ENCODE measurements at places on chromosomes 11 and 22. TPM values are rescaled to one million over a fixed set of nuclear protein-coding genes. Genes with fewer than 3 reads are reported as not detected.

The LDHAL6A gene
- total RNA-seq, result not detected

- H3K27ac ChIP-seq, result no peak overlapping the region
- no peaks in the 10 kb centered on the region for H3K36me3 ChIP-seq
- no peak overlapping the region for H3K4me3 ChIP-seq
- H3K27me3 ChIP-seq, result no peaks in the 10 kb centered on the region
- H3K4me1 ChIP-seq, result no peaks in the 10 kb centered on the region
- no peak for DNase-seq
These were observed 256.8 kb downstream of the INSC start for GRCh38 chr11:15371533-15371932.

GRCh38 chr11:114321621-114322257, 25.5 kb downstream of the NNMT start:
- H3K27me3 ChIP-seq, result no peaks in the 10 kb centered on the region
- no peak overlapping the region for H3K4me3 ChIP-seq
- H3K4me1 ChIP-seq, result no peaks in the 10 kb centered on the region
- no peak overlapping the region for H3K27ac ChIP-seq

- no peak overlapping the region for H3K4me3 ChIP-seq
- H3K27ac ChIP-seq, result no peak overlapping the region
- H3K27me3 ChIP-seq, result no peaks in the 10 kb centered on the region
- no peaks in the 10 kb centered on the region for H3K36me3 ChIP-seq
- peaks cover 14% of the 10 kb centered on the region for H3K4me1 ChIP-seq
These were observed 145.0 kb upstream of the THY1 start for GRCh38 chr11:119567688-119568582.

- no peak overlapping the region for H3K4me3 ChIP-seq
- no peak overlapping the region for H3K27ac ChIP-seq
- H3K27me3 ChIP-seq, result no peaks in the 10 kb centered on the region
- no peaks in the 10 kb centered on the region for H3K36me3 ChIP-seq
- no peaks in the 10 kb centered on the region for H3K4me1 ChIP-seq
- DNase-seq, result no peak
These were observed 723 bp upstream of the C22orf31 start for GRCh38 chr22:29062286-29062821.

- DNase-seq, result no peak
- peaks cover 41% of the 10 kb centered on the region for H3K4me1 ChIP-seq
- H3K4me3 ChIP-seq, result no peak overlapping the region
- H3K27me3 ChIP-seq, result no peaks in the 10 kb centered on the region
- H3K27ac ChIP-seq, result peak overlapping the region; percentile 91
These were observed 31.8 kb downstream of the PRDM11 start for GRCh38 chr11:45178223-45178622.

The TREH gene
- total RNA-seq, result not detected

DNA sequence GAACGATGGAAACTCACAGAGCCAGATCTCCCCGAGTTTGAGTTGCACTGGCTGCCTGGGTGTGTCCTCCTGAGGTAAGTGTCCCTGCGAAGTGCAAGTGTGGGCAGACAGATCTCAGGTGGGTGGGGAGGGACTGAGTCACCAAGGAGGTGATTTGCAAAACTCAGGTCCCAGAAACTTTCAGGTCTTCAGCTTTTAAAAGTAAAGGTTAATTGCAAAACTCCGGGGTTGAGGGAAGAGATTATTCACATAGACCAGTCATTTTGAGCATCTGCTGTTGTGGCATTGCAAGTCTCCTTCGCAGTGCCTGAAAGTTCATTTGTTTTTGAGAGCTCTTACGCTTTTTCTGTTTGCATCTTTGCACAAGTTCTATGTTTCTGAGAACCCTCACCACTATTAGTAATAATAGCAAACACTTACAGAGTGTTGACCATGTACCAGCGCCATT, 7.1 kb downstream of the CD44 start:
- H3K27ac ChIP-seq, result no peak overlapping the region
- no peak overlapping the region for H3K4me3 ChIP-seq
- no peaks in the 10 kb centered on the region for H3K36me3 ChIP-seq
- no peaks in the 10 kb centered on the region for H3K4me1 ChIP-seq

DNA sequence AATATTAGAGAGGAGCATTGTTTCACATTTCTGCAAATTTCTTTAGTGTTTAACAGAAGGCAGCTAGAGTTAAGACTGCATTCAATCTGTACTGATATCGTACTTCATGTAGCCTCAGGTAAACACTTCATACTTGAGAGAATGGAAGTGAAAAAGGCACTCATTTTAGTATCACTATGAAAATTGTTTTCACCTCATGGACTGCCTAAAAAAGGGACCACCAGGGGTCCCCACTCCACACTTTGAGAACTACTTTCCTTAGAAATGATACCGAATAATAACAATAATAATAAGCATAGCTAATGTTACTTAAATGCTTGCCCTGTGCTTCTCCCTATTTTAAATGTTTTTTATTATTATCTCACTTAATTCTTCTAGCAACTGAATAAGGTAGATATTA, 95.1 kb downstream of the BLID start:
- no peak overlapping the region for H3K4me3 ChIP-seq
- H3K36me3 ChIP-seq, result no peaks in the 10 kb centered on the region
- no peak overlapping the region for H3K27ac ChIP-seq
- no peak for DNase-seq
- H3K27me3 ChIP-seq, result no peaks in the 10 kb centered on the region

DNA sequence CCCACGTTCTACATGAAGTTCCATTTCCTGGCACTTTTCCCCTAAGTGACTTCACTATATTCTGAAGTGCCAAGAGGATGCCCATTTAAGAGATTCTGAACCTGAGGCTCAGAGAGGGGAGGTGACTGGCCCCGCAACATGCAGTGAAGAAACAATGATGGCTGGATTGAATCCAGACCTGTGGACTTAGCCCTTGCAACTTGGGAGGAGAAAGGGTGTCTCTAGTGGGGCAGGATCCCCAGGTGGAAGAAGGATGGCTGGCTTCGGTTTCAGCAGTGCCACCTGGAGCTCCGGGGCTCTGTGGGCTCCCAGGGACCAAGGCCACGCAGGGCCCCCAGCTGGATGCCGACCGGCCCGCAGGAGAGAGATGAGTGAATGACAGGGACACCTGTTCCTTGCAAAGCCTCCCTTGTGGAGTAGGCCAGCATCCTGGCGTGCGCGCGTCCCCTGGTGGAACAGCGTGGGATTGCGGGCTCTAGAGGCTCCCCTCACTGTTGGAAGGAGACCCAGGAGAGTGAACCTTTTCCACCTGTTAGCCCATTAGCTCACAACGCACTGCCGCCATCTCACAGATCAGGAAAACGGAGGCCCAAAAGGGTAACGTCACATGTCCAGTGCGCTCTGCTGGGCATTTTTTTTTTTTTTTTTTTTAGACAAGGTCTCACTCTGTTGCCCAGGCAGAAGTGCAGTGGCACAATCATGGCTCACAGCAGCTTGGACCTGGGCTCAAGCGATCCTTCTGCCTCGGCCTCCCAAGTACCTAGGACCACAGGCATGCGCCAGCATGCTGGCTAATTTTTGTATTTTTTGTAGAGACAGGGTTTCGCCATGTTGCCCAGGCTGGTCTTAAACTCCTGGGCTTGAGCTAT, 104.7 kb downstream of the KIAA1671 start:
- no peaks in the 10 kb centered on the region for H3K27me3 ChIP-seq
- no peak overlapping the region for H3K27ac ChIP-seq
- H3K36me3 ChIP-seq, result no peaks in the 10 kb centered on the region
- H3K4me3 ChIP-seq, result no peak overlapping the region

DNA sequence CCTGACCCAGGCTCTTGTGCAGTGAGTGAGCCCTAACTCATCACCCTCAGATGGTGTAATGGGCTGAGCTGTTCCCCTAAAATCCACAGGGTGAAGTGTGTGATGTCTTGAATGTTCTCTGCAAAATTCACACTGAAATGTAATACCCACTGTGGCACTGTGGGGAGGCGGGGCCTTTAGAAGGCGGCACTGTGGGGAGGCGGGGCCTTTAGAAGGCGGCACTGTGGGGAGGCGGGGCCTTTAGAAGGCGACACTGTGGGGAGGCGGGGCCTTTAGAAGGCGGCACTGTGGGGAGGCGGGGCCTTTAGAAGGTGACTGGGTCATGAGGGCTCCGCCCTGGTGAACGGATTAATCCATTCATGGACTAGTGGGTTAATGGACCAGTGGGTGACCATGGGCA, 33.0 kb downstream of the CHID1 start:
- peaks cover 21% of the 10 kb centered on the region for H3K36me3 ChIP-seq
- H3K4me1 ChIP-seq, result no peaks in the 10 kb centered on the region
- H3K27ac ChIP-seq, result no peak overlapping the region
- DNase-seq, result no peak

- no peak overlapping the region for H3K4me3 ChIP-seq
- peaks cover 25% of the 10 kb centered on the region for H3K27me3 ChIP-seq
- H3K36me3 ChIP-seq, result no peaks in the 10 kb centered on the region
- H3K4me1 ChIP-seq, result no peaks in the 10 kb centered on the region
These were observed 366.9 kb downstream of the BRD1 start for GRCh38 chr22:49460592-49461281.

DNA sequence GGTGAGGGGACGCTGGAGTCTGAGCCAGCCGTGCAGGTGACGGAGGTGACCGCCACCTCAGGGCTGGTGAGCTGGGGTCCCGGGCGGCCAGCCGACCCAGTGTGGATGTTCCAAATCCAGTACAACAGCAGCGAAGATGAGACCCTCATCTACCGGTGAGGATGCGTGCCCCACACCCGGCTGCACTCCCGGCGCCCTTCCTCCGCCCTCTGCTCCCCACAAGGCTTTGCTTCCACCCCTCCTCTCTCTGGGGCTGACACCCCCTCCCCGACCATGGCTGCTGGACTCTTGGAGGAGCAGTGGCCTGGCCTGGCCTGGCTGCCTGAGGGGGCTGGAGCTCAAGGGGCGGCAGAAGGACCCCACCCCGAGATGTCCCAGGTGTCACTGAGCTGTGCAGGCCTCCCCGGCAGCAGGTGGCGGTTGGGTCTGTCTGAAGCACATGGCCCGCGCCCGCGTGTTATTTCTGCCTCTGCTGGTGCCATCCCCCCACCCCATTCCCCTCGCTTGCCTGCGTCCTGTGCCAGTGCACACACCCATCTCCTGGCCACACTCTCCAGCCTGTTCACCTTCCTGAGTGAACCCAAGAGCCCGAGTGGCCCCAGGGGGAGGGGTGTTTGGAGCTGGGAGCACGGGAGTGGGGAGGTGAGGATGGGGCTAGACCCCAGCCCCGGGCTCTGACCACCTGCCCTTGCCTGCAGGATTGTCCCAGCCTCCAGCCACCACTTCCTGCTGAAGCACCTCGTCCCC, 2.2 kb downstream of the LRFN4 start:
- H3K27me3 ChIP-seq, result no peaks in the 10 kb centered on the region
- H3K4me3 ChIP-seq, result no peak overlapping the region
- peaks cover 7% of the 10 kb centered on the region for H3K4me1 ChIP-seq
- no peak overlapping the region for H3K27ac ChIP-seq
- no peaks in the 10 kb centered on the region for H3K36me3 ChIP-seq

DNA sequence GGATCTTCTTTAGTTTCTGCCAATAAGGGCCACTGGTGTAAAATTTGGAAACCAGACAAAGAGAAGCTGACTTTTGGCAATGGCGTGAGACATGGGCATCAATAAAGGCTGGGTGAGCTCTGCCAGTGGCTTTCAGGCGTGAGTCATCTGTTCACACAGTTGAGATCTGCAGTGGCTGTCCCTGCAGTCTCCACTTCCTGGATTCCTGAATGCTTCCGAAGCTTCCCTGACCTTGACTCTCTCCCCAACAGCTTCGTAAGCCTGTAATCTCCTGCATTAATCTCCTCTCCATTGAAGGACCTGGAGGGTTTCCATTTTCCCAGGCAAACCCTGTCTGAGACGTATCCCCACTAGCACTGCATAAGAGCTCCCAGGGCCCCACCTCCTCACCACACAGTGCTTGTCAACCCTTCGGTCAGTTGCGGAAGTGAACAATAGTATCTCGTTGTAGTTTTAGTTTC, 574.7 kb downstream of the TBC1D22A start:
- no peak overlapping the region for H3K27ac ChIP-seq
- H3K4me1 ChIP-seq, result no peaks in the 10 kb centered on the region
- H3K27me3 ChIP-seq, result no peaks in the 10 kb centered on the region
- H3K36me3 ChIP-seq, result no peaks in the 10 kb centered on the region
- DNase-seq, result no peak
- no peak overlapping the region for H3K4me3 ChIP-seq

GRCh38 chr11:45859661-45860140, 12.4 kb downstream of the CRY2 start:
- H3K27me3 ChIP-seq, result no peaks in the 10 kb centered on the region
- peak overlapping the region; percentile 86 for H3K27ac ChIP-seq
- peaks cover 48% of the 10 kb centered on the region for H3K36me3 ChIP-seq
- peaks cover 67% of the 10 kb centered on the region for H3K4me1 ChIP-seq
- no peak overlapping the region for H3K4me3 ChIP-seq
- peak; percentile 99 for DNase-seq

DNA sequence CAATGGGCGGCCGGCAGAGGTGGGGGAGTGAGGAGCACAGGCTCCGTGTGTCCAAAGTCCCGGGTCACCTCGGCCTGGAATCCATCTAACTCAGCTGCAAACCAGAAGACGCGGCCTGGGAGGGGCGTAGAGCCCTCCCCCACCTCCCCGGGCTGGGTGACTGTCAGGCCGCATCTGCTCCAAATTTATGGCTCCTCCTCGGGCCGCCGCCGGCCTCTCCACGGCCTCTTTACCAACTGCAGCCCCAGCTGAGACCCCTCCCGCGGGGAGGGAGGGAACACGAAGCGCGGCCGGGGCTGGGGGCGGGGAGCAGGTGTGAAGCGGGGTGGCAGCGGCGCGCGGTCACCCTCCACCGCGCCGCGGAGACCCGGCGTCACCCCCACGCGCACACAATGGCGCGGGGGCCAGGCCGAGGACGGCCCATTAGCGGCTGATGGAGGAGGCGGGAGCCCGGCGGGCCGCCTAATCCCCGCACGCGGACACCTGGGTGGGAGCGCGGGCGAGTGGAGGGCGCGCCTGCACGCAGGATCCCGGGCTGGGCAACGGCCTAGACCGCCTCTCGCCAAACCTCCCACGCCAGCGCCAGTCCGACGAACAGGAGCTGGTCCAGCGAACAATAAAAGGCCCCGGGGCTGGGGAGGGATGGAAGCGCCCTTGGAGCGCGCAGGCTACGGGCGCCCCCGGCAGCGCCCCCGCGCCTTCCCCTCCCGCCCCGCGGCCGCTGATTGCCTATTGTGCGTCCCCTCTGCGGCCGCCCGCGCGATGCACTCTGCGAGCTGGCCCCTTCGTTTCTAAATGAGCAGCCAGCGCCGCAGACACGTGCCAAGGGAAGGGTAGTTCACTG, 25.9 kb upstream of the ROBO3 start:
- no peaks in the 10 kb centered on the region for H3K36me3 ChIP-seq
- peak overlapping the region; percentile 37 for H3K4me3 ChIP-seq
- peaks cover 58% of the 10 kb centered on the region for H3K27me3 ChIP-seq
- H3K27ac ChIP-seq, result no peak overlapping the region
- DNase-seq, result no peak

GRCh38 chr11:31874631-31875191, 63.6 kb upstream of the PAX6 start:
- DNase-seq, result no peak
- no peak overlapping the region for H3K27ac ChIP-seq
- no peaks in the 10 kb centered on the region for H3K36me3 ChIP-seq
- no peak overlapping the region for H3K4me3 ChIP-seq
- H3K27me3 ChIP-seq, result no peaks in the 10 kb centered on the region

- peaks cover 28% of the 10 kb centered on the region for H3K4me1 ChIP-seq
- no peaks in the 10 kb centered on the region for H3K36me3 ChIP-seq
- H3K27me3 ChIP-seq, result no peaks in the 10 kb centered on the region
- peak overlapping the region; percentile 58 for H3K27ac ChIP-seq
- H3K4me3 ChIP-seq, result no peak overlapping the region
These were observed 83.2 kb downstream of the ME3 start for GRCh38 chr11:86589204-86589603.

The ELMOD1 gene
- total RNA-seq, result 0.14 TPM

All from sigmoid colon (tissue), 7 donors.